ENCODE measurements at places on chromosomes 7 and 10.
A peak's percentile ranks its signal among the peaks of the same experiment; 100 is the strongest.

DNA sequence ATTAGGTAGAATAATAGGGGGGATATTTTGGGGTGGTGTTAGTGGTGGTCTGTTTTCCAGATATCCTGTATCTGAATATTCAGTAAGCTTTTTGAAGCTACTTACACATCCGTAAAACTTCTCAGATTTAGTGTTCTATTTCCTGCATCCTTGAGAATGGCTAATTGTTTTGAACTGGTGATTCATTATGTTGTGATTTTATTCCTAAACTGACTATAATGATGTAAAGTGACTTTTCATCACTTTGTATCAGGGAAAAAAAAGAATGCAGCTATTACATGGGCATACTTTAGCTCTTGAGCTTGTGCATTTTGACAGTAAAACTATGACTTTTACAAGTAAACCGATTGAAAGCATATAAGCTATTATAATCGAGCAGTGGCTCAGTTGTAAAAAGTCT is 18.2 kb downstream of the WAC start:
- ATAC-seq = peak; percentile 24

DNA sequence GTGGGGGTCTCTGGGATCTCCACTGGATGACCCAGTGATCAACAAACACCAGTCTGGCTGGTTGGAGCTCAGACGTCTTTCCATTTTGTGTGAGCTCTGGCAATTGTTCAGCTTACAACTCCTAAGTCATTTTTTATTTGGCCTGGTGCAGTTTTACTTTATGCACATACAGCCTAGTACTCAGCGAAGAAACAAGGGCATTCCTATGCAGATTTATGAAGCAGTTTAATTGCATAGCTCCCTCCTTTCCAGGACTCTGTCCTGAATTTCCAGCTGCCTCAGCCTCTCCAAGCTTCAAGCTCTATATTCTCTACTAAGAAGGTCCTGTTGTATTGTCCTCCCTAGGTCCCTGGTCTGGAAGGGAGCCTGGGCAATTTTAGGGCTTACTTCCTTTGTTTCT is 145.6 kb upstream of the GALNT17 start:
- no peak for ATAC-seq

- peak; percentile 73 for ATAC-seq
These were observed 766 bp upstream of the EIF3B start for GRCh38 chr7:2353936-2354185.

DNA sequence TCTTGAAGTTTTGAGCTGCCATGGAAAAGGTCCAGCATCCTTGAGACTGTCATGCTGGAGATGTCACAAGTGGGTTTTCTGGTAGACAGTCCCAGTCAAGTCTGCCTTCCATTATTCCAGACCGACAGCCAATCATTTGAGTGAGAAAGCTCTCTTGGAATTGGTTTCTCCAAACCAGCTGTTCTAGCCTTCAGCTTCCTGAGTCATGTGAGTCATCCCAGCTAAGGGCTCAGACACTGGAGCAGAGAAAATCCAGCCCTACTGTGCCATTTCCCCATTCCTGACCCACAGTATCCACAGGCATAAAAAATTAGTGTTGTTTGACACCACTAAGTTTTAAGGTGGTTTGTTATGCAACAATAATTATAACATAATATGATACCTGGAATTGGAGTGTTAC is 219.0 kb downstream of the ADRA2A start:
- no peak for ATAC-seq

GRCh38 chr7:74475243-74475986 is 21.7 kb downstream of the GTF2IRD1 start:
- no peak for ATAC-seq

- ATAC-seq = no peak
These were observed 115.5 kb downstream of the ITIH5 start for GRCh38 chr10:7551289-7551688.

GRCh38 chr10:28985137-28985885 is 303.6 kb upstream of the LYZL1 start:
- ATAC-seq = no peak

DNA sequence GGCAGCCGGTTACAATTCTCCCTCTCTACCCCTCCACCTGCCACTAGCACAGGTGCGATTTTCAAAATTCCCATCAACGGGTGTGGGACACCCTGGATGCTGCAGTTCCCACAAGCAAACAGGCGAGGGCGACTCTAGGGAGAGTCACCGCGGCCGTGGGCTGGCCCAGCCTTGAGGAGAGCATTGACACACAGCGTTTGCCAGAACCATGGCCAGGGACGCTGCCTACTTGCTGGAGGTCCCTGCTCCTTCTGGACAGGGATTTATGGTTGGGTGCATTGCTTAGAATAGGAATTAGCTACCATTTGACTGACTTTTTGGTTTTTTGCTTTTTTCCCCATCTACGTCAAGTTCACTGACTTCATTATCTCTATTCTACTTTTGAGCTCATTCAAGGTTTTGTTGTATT is 19.0 kb upstream of the CLDN4 start:
- ATAC-seq = peak; percentile 82

DNA sequence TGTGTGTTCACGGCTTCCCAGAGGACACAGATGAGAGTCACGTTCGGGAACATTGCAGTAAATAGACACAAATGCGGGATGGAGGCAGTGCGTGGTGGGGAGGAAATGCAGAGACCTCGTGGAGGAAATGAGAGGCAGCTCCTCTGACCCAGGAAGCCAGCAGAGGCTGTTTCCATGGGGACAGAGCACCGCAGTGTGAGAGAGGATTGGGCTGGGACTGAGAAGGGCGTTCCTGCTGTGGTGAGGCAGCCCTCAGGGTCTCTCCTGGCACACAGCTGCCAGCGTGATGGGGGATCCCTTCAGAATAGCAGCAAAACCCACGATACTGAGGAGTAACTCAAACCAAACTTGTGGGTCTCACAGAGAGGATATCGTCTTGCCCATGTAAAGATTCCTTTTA is 21.7 kb upstream of the BHLHA15 start:
- no peak for ATAC-seq

Measured in activated T-helper 17 cell treated with anti-CD3 and anti-CD28 coated beads, Interleukin-2, amount 50 U/mL, for 72 hours (primary cell).